PC-3 (cell line): ENCODE measurements at places on chromosomes 6 and 20.

DNA sequence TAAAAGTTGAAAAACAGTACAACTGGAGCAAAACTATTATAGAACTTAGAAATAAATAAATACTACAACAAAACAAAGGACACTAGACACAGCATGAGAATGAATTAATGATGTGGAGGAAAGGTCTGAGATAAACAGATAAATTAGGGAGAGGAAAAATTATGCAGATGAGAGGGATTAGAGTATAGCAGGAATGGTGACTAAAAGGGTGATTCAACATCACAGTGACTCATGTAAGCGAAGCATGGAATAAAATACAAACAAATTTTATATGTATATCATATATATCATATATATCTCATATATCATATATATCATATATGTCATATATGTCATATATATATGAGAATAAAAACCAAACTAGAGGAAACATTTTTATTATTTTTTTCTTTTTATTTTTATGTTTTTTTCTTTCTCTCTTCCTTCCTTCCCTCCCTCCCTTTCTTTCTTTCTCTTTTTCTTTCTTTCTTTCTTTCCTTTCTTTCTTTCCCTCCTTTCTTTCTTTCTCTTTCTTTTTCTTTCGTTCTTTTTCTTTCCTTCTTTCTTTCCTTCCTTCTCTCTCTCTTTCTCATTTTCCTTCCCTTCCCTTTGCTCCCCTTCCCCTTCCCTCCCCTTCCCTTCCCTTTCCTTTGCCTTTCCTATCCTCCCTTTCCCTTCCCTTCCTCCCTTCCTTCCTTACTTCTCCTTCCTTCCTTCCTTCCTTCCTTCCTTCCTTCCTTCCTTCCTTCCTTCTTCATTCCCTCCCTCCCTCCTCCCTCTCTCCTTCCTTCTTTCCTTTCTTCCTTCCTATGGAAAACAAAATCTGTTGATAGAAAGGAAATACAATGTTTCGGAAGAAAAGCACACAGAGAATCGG lies 1014.6 kb downstream of the GRIK2 start:
- DNase-seq, result peak; percentile 36

GRCh38 chr20:46995561-46996142 lies 101.0 kb downstream of the EYA2 start:
- DNase-seq, result no peak

DNA sequence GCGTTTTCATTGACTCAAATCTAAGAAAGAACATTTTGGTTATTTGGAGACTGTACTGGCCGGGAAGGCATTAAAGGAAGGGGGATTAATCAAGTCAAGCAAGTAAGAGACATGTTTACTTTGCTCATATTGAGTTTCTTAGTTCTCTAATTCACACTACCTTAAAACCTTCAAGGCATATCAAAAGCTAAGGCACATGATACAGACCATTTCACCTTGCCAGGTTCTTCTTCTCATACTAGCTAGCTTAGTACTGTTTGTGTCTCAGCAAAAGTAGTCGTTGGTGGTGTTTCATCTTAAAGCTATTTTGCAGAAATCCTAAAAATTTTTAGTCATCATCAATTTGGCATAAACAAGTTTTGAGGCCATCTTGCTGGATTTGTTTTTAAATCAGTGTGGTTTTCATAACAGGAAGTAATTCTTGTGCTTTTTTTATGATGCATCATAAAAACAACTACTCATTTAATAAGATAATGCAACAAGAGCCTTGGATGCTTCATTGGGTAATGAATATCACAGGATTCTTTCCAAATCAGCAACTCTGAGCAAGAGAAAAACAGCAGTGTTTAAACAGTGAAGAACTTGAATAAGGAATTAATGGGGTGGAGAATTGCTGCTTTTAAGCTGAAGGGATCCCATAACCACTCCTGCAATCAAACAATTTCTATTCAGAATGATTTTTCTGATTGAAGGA lies 425.3 kb downstream of the EPM2A start:
- peak; percentile 26 for DNase-seq

DNA sequence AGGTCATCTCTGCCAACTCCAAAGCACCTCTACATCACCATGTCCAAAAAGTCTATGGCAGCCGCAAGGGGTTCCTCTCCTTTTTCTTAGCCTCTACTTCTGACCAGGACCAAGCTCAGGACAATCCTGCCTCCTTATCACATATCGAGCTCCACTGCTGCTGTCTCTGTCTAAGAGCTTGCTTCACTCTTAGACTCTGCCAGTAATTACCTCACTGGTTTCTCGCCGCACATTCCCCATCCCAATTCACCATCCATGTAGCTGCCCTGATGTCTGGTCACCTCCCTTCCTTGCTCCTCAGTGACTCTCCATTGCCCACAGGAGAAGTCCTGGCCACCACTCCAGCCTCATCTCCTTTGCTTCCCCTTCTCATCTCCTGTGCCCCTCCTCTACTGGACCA lies 24.1 kb upstream of the PI16 start:
- no peak for DNase-seq

- no peak for DNase-seq
These were observed 35.8 kb upstream of the MRGBP start for GRCh38 chr20:62760471-62760855.

- DNase-seq, result peak; percentile 65
These were observed 5.6 kb upstream of the RPS21 start for GRCh38 chr20:62381202-62381797.
